ENCODE measurements at places on chromosomes 1 and 21. TPM values are rescaled to one million over a fixed set of nuclear protein-coding genes. Genes with fewer than 3 reads are reported as not detected.

GRCh38 chr1:107530543-107530942 is 389.7 kb downstream of the NTNG1 start:
- DNase-seq: no peak

- DNase-seq: peak; percentile 97
Observed at GRCh38 chr1:192485692-192486436, 89.7 kb upstream of the RGS1 start.

DNA sequence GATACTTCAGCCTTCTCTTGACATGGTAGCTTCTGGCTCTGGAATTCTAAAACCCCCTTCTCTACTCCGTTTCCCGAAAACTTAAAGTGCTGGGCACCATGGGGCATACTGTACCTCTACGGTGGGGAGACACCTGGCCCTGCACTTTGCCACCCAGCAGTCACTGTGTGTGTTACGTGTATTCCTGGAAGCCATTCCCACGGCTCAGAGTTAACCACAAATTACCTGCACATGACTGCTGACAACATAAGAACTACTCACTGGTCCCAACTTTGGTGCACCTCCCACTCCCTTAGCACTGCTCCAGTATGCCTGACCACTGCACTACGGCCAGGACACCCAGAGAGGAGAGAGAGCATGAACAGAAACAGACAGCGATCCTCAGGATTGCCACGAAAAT is 29.4 kb upstream of the TMPRSS2 start:
- no peak for DNase-seq

GRCh38 chr1:201149400-201149799 is 4.9 kb downstream of the TMEM9 start:
- DNase-seq: peak; percentile 50

The NFIA gene
- total RNA-seq: 9.6 TPM

The ANP32E gene
- 10.0 TPM for total RNA-seq

The ZNF695 gene
- total RNA-seq: 1.0 TPM

- DNase-seq: no peak
Observed at GRCh38 chr1:117857418-117857817, 72.0 kb downstream of the GDAP2 start.

- DNase-seq: no peak
Observed at GRCh38 chr1:35675773-35676172, 34.4 kb upstream of the PSMB2 start.

DNA sequence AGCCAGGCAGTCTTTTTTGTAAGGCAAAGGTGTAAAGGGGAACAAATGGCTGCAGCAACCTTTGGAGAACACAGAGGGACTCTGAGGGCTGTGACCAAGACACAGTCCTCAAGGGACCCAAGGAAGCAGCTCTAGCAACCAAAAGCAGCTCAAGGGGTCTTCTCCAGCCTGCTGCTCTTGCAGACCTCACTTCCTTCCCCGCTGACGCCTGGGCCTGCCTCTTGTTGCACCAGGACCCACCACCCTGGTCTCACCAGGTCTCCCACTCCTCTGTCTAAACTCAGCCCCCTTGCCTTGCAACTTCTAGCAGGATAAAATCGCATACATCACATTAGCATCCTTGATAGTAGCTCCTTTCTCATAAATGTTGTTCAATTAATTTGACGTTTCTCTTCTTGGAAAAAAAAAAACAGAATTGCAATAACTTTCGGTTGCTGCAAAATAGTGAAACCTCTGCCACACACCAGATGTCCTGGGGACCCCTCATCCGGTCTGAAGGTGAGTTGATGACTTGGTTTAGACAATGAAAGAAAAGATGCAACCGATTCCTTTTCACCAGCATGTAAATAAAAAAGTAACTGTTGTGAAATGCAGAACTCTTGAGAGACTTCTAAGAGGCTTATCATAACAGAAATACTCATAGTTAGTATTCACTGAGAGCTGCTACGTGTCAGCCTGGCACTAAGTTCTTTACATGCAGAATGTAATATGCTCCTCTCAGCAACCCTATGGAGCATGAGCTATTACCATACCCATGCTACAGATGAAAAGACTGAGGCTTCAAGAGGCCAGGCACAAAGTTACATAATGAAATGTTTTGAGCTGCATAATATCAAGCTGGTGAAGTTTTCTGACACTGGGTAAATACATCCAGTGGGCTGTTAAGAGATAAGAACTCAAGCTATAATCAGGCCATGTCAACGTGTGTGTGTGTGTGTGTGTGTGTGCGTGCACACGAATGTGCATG is 58.5 kb downstream of the UMODL1 start:
- no peak for DNase-seq

DNA sequence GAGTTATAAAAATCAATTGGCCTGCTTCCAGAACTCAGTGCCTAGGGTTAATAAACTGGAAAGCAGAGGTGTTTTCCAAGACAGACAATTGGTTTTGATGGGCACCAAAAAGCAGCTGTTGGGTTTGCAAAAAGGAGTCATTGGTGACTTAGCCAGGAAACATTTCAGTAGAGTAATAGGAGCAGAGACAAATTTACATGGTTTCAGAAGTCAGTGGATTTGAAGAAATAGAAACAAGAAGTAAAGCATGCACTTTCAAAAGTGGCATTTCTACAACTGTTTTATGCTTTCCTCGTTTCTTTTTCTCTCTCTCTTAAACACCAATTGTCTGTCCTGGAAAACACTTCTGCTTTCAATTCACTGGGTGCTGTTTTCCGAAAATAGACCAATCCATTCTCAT is 87.8 kb downstream of the GLUL start:
- DNase-seq: no peak

The PRMT6 gene
- 12.6 TPM for total RNA-seq

DNA sequence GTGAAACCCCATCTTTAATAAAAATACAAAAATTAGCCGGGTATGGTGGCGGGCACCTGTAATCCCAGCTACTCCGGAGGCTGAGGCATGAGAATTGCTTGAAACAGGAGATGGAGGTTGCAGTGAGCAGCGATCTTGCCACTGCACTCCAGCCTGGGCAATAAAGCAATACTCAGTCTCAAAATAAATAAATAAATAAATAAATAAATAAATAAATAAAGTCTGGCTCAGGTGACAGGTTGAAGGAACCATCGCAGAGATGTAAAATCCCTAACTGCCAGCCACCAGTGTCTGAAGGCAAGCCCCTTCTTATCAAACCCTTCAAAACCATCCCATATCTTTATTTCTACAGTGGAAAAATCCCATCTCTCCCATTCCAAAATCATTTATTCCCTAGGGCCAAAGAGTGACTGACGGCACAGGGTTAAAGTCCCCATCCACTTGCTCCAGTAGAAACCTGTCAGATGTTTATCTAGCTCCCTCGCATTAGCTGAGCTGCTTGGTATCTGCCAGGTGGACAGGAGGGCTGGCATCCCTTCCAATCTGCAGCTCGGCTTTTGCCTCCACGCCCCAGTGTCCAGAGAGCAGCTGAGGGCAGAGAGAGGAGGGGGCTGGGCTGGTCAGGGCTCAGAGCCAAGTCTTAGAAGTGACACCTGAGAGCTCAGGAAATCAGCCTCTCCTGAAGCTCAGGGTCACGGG is 5.0 kb downstream of the CSRP1 start:
- DNase-seq: no peak

- DNase-seq: no peak
Observed at GRCh38 chr1:154992721-154993571, 440 bp upstream of the LENEP start.

- DNase-seq: no peak
Observed at GRCh38 chr1:211474451-211474850, 17.5 kb downstream of the RD3 start.

DNA sequence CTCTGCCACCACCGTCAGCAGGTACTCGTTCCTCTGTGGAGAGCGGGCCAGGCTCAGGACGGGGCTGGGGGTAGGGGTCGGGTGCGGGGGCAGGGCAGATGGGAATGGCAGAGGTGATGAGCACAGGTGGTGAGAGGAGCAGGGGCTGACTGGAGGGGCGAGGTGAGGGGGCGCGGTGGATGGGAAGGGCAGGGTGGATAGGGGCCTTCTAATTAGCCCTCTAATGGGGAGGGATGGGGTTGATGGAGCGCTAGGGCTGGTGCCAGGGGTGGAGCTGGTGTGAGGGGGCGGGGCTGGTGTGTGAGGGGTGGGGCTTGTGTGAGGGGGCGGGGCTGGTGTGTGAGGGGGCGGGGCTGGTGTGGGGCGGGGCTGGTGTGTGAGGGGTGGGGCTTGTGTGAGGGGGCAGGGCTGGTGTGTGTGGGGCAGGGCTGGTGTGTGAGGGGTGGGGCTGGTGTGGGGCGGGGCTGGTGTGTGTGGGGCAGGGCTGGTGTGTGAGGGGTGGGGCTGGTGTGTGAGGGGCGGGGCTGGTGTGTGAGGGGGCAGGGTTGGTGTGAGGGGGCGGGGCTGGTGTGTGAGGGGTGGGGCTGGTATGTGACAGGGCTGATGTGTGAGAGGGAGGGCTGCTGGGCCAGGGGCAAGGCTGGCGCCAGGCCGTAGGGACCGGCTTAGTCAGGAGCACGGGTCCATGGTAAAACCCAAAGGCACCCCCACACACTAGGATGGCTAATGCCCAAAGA is 5.9 kb downstream of the KRTAP10-1 start:
- DNase-seq: no peak

The RAB25 gene
- total RNA-seq: not detected

- no peak for DNase-seq
Observed at GRCh38 chr1:22697980-22698379, 12.7 kb upstream of the EPHB2 start.

GRCh38 chr1:3356827-3357460 is 97.5 kb upstream of the ARHGEF16 start:
- no peak for DNase-seq

- DNase-seq: no peak
Observed at GRCh38 chr1:11482701-11483479, 3.9 kb downstream of the DISP3 start.
